ENCODE measurements at places on chromosomes 7 and 10.

GRCh38 chr7:94060752-94061151, 56.6 kb upstream of the BET1 start:
- DNase-seq, result no peak

DNA sequence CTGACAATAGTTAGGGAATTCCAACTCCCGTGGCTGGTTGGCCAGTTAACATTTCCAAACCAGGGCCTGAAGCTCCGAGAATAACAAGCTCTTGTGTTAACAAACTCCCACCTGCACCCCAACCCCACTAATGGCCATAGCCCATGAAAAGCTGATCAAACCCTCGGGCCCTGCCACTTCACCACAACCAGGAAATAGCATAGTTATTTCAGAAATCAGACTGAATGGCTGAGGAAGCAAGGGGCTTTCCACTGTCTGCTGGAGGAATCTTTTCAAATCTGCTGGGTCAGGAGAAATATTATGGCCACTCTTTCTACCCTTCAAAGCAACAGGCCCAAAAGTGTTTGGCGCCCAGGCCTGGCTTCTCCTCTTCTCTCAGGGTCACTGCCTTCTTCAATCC, 145.6 kb downstream of the GLCCI1 start:
- no peak for DNase-seq

DNA sequence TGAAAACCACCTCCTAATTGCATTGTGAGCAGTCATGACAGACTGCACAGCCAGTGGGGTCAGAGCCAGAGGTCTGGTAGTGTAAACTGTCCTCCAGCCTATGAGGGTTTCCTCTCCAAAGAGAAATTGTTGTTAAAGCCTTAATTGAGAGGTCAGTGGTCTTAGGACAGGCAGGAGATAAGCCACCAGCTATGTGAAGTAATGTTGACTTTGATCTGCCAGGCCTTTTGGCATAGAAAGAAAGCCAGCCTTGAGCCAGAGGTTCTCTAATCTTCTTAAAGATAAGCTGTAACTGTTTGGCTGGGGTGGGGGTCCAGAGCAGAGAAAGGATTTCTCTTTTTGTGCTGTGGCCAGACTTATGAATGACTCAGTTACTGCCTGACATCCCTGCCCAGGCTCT, 248.4 kb downstream of the WDR11 start:
- no peak for DNase-seq

GRCh38 chr10:24501056-24501711, 222.5 kb downstream of the ARHGAP21 start:
- DNase-seq, result no peak

DNA sequence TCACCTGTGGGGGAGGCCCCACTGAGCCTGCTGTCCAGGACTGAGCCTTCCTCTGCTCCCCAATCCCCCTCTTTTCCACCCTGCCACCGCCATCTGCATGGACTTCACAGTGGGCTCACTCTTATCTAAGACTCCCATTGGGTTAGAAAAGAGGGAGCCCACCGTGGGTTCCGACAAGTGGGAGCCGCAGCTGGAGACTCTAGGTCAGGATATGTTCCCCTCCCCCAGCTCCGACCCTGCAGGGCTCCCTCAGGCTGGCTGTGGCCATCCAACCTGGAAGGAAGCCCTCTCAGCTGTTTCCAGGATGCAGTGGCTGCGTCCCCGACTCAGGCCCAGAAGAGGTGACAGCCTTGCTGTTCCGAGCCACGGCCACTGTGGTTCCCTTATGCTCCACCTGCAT, 4.8 kb downstream of the WDR86 start:
- no peak for DNase-seq

Data from NCI-H2227 treated with DMSO at 0.1 percent for 48 hours (cell line).